ENCODE measurements at places on chromosomes 6 and 20. TPM values are rescaled to one million over a fixed set of nuclear protein-coding genes. Genes with fewer than 3 reads are reported as not detected.
A peak's percentile ranks its signal among the peaks of the same experiment; 100 is the strongest.

HLA-DQA2 gene
- 0.91 TPM for total RNA-seq

FABP7 gene
- not detected for total RNA-seq

ADTRP gene
- 0.79 TPM for total RNA-seq

TREM1 gene
- 0.59 TPM for total RNA-seq

E2F1 gene
- 4.8 TPM for total RNA-seq

TFAP2B gene
- total RNA-seq, result 0.35 TPM

SPDEF gene
- 0.79 TPM for total RNA-seq

PGC gene
- not detected for total RNA-seq

- no peaks in the 10 kb centered on the region for H3K36me3 ChIP-seq
- H3K4me1 ChIP-seq, result no peaks in the 10 kb centered on the region
- no peak for DNase-seq
- H3K27ac ChIP-seq, result no peak overlapping the region
- no peaks in the 10 kb centered on the region for H3K27me3 ChIP-seq
These were observed 31.7 kb upstream of the CST1 start for GRCh38 chr20:23782366-23782983.

GRCh38 chr6:160428818-160429619 is 80.8 kb downstream of the SLC22A3 start:
- H3K4me1 ChIP-seq, result peaks cover 40% of the 10 kb centered on the region
- H3K27me3 ChIP-seq, result no peaks in the 10 kb centered on the region

DNA sequence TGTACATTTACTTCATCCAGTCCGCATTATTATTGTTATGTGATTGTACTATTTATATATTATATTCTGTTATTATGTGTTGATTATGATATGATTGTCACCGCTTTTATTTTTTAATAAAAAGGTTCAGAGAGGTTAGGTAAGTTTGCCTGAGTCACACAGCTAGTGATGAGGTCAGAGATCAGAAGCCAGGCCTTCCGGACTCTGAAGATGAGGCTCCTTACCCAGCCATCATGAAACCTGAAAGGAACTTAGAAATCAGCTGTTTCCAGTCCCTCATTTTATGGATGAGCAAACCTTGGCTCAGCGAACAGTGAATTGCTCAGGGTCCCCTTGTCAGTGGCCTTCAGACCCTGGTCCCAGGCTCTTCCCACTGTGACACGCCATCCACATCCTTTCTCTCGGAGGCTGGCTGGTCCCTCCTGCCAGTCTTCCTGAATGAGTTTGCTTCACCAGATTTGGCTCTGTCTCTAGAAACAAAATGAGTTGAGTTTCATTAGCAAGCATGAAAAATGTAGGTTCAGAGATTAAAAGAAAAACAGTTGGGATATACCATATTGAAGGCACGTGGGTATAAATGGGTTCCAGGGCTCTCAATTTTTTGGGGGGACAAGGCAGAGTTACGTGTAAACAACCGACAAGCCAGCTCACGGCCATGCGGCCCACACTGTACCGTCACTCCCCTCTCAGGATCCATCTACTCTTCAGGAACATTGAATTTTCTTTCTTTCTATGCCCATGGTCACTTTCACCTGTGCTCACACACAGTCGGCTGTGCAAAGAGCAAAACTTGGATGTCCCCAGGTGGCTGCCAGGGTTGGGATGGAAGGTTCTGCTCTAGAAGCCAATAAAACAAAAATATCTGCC is 132.9 kb downstream of the ZDHHC14 start:
- no peak overlapping the region for H3K27ac ChIP-seq
- H3K27me3 ChIP-seq, result no peaks in the 10 kb centered on the region
- DNase-seq, result no peak
- H3K36me3 ChIP-seq, result no peaks in the 10 kb centered on the region

DNA sequence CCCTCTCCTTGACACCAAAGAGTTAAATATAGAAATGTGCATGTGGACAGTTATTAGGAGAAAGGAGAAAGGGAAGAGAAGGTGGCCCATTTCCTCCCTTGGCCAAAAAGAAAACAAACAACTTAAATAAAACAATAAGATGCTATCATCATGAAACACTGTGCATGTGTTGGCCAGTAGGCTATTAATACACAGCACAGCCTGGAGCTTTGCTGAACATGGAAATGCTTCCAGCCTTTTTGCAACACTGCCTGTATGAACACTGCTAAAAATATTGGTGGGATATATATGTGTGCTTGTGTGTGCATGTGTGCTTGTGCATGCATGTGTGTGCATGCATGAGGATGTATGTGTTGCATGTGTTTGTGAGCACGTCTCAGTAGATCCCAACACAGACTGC is 100.4 kb downstream of the LY86 start:
- peaks cover 31% of the 10 kb centered on the region for H3K4me1 ChIP-seq
- H3K27ac ChIP-seq, result peak overlapping the region; percentile 88
- H3K27me3 ChIP-seq, result no peaks in the 10 kb centered on the region
- no peaks in the 10 kb centered on the region for H3K36me3 ChIP-seq
- H3K4me3 ChIP-seq, result no peak overlapping the region
- DNase-seq, result no peak

GRCh38 chr20:45985573-45985972 is 13.6 kb upstream of the ZNF335 start:
- no peaks in the 10 kb centered on the region for H3K36me3 ChIP-seq
- DNase-seq, result no peak
- H3K4me3 ChIP-seq, result no peak overlapping the region
- H3K27ac ChIP-seq, result no peak overlapping the region

DNA sequence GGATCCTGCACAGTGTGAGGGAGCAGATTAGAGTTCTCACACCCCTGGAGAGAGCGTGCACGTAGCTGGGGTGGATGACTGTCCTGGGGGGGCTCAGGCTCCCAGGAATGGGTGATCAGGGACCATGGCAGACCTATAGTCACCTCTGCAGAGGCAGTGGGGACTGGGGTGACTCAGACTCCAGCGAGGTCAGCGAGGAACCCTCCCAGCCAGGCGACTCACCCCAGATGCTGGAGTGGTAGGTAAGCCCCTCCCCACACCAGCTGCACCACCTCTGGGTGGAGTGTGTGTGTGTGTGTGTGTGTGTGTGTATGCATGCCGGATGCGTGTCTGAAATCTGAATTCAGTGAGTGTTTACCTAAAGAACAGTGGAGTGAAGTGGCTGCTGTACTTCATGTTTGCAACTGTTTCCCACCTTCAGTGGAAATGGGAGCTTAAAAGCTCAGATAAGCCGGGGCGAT is 17.4 kb upstream of the GTSF1L start:
- no peaks in the 10 kb centered on the region for H3K4me1 ChIP-seq
- DNase-seq, result no peak
- no peak overlapping the region for H3K27ac ChIP-seq

- no peaks in the 10 kb centered on the region for H3K4me1 ChIP-seq
- H3K36me3 ChIP-seq, result no peaks in the 10 kb centered on the region
- no peaks in the 10 kb centered on the region for H3K27me3 ChIP-seq
- H3K4me3 ChIP-seq, result no peak overlapping the region
- no peak for DNase-seq
These were observed 198.8 kb upstream of the NOX3 start for GRCh38 chr6:155654474-155654873.

GRCh38 chr6:168309183-168309582 is 10.4 kb downstream of the DACT2 start:
- H3K27me3 ChIP-seq, result no peaks in the 10 kb centered on the region
- DNase-seq, result no peak
- no peaks in the 10 kb centered on the region for H3K36me3 ChIP-seq
- no peak overlapping the region for H3K27ac ChIP-seq
- peaks cover 6% of the 10 kb centered on the region for H3K4me1 ChIP-seq
- no peak overlapping the region for H3K4me3 ChIP-seq

DNA sequence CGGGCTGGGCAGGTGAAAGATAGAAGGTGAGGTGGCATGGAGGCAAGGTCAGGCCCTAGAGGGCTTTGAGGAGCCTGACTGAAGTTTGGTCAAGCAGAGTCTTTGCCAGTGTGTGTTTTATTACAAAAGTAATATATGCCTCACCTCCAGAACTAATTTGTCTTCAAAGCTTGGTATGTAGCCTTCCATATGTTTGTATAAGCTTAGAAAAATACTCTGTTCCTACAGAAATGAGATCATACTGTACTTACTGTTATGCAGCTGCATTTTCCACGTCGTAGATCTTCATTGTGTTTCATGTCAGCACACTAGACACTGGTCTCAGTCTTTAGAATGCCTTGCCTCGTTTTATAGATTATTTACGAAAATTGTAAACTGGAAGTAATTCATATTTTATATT is 61.8 kb downstream of the ANKS1A start:
- H3K27ac ChIP-seq, result no peak overlapping the region
- peaks cover 9% of the 10 kb centered on the region for H3K4me1 ChIP-seq
- DNase-seq, result no peak
- H3K36me3 ChIP-seq, result no peaks in the 10 kb centered on the region

DNA sequence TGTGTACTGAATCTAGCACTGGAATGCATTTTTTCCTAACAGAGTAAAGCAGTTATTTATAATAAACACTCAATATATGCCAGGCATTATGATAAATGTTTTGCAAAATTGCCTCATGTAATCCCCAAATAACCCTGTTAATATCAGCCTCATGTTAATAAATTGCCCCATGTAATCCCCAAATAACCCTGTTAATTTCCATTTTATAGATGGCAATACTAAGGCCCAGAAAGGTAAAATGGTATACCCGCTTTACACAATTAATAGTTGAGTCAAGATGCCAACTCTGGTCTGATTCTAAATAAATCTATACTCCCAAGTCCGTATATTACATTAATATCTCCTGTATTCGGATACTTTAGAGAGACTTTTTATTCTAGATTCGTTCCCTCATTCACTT is 6.3 kb downstream of the MYB start:
- no peak for DNase-seq
- H3K27ac ChIP-seq, result no peak overlapping the region
- H3K36me3 ChIP-seq, result peaks cover 10% of the 10 kb centered on the region

DNA sequence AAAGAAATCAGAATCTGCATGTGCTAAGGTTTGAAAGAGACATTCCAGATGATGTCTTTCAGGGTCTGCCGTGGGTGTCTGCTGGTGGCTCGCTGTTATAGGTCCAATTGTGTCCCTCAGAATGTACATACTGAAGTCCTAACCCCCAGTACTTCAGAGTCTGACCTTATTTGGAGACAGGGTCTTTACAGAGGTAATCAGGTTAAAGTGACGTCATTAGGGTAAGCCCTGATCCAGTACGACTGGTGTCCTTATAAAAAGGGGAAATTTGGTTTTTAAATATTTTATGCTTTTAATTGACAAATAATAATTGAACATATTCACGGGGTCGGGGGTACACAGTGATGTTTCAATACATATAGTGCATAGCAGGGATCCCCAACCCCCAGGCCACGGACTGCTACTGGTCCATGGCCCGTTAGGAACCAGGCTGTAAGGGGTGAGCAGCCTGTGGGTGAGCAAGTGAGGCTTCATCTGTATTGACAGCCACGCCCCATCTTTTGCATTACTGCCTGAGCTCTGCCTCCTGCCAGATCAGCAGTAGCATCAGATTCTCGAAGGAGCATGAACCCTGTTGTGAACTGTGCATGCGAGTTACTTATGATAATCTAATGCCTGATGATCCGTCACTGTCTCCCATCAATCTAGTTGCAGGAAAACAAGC is 33.2 kb upstream of the SLC22A23 start:
- peaks cover 12% of the 10 kb centered on the region for H3K27me3 ChIP-seq
- no peaks in the 10 kb centered on the region for H3K4me1 ChIP-seq
- H3K36me3 ChIP-seq, result no peaks in the 10 kb centered on the region

GRCh38 chr20:6122873-6123648 is at the start of gene FERMT1:
Gene FERMT1, minus strand, starts transcription at chr20:6123030. Its CDS starts 3,476 bp downstream, at chr20:6119554.
- H3K27me3 ChIP-seq, result no peaks in the 10 kb centered on the region
- H3K27ac ChIP-seq, result peak within 1 kb of the TSS; percentile 92
- DNase-seq, result no peak
- H3K4me1 ChIP-seq, result peaks cover 17% of the 10 kb centered on the region
- H3K4me3 ChIP-seq, result peak within 1 kb of the TSS; percentile 65

DNA sequence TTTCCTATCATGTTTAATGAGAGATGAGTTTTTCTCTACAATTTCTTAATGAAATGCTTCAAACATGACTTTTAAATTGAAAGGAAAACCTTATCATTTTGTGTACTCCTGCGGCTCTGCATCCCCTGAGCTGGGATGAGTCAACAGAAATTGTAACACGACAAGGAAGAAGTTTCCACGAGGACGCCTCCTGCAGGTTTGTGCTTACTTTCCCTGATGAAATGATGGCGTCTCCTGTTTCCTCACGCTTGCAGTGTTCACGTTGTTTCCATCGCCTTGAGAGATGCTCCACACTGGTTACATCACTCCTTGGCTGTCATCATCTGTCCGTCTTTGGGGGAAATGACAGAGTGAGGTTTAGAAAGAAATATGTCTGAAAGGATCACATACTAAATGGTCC is 233.7 kb upstream of the ZFP64 start:
- no peak overlapping the region for H3K4me3 ChIP-seq
- H3K27ac ChIP-seq, result no peak overlapping the region
- no peaks in the 10 kb centered on the region for H3K4me1 ChIP-seq
- no peak for DNase-seq

GRCh38 chr6:105816847-105817246 is 269.3 kb upstream of the PRDM1 start:
- H3K4me1 ChIP-seq, result no peaks in the 10 kb centered on the region
- no peaks in the 10 kb centered on the region for H3K27me3 ChIP-seq
- H3K27ac ChIP-seq, result no peak overlapping the region
- no peaks in the 10 kb centered on the region for H3K36me3 ChIP-seq
- H3K4me3 ChIP-seq, result no peak overlapping the region

DNA sequence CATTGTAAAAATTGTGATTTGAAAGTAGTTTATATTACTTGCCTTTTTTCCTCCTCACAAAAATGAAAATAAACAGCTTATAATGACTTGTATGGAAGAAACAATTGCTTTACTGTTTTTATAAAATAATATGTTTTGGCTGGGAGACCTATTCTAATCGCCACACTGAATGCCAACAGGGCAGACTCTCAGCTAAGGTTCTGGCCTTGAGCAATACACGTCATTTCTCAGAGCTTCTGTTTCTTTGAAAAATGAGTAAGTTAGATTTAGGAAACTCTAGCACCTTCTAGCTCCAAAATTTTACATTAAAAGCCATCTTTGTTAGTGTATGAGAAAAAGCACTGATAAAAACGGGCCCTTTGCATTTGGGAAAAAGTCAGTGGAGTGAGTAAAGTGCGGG is 166.6 kb downstream of the ARID1B start:
- H3K4me3 ChIP-seq, result no peak overlapping the region
- DNase-seq, result no peak
- H3K27ac ChIP-seq, result no peak overlapping the region
- H3K27me3 ChIP-seq, result no peaks in the 10 kb centered on the region

- no peak for DNase-seq
- peaks cover 47% of the 10 kb centered on the region for H3K36me3 ChIP-seq
- H3K4me1 ChIP-seq, result peaks cover 24% of the 10 kb centered on the region
- no peak overlapping the region for H3K4me3 ChIP-seq
- H3K27me3 ChIP-seq, result no peaks in the 10 kb centered on the region
These were observed 4.0 kb upstream of the DHX16 start for GRCh38 chr6:30676660-30677285.

- no peaks in the 10 kb centered on the region for H3K27me3 ChIP-seq
- peaks cover 29% of the 10 kb centered on the region for H3K36me3 ChIP-seq
- H3K27ac ChIP-seq, result peak overlapping the region; percentile 98
- peaks cover 51% of the 10 kb centered on the region for H3K4me1 ChIP-seq
These were observed 401 bp upstream of the B3GALT4 start for GRCh38 chr6:33276581-33276863.

- no peak overlapping the region for H3K4me3 ChIP-seq
- DNase-seq, result no peak
- no peaks in the 10 kb centered on the region for H3K4me1 ChIP-seq
- H3K27ac ChIP-seq, result no peak overlapping the region
- H3K36me3 ChIP-seq, result peaks cover 83% of the 10 kb centered on the region
- H3K27me3 ChIP-seq, result no peaks in the 10 kb centered on the region
These were observed 32.3 kb upstream of the ALDH8A1 start for GRCh38 chr6:134982161-134982560.

Measured in esophagus squamous epithelium (tissue), 5 donors.